ELR (cell line): ENCODE measurements at places on chromosomes 6 and 20.

DNA sequence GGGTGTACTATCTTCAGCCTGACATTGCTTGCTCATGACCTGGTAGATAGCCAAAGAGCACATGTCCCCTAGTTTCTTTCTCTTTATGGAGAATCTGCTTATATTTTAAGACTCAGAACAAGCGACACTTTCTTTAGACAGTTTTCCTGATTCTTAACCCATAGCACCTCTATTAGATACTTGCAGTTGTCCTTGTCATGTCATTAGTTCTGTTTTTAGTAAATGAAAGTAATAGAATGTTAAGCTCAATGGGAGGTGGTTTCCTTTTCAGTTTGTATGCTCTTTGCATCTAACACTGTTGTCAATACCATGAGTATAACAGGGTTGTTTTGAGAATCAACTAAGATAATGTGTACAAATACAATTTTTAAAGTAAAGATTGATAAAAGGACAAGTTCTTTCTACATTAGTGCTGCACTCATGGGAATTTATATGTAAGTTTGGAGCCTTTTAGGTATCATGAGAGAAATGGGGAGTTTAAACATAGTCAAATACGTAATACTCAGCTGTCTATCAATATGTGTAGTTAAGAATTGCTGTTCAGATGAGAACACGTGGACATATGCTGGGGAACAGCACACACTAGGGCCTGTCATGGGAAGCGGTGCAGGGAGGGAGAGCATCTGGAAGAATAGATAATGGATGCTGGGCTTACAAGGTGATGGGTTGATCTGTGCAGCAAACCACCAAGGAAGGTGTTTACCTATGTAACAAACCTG, 124.3 kb downstream of the GRM1 start:
- no peak for DNase-seq

DNA sequence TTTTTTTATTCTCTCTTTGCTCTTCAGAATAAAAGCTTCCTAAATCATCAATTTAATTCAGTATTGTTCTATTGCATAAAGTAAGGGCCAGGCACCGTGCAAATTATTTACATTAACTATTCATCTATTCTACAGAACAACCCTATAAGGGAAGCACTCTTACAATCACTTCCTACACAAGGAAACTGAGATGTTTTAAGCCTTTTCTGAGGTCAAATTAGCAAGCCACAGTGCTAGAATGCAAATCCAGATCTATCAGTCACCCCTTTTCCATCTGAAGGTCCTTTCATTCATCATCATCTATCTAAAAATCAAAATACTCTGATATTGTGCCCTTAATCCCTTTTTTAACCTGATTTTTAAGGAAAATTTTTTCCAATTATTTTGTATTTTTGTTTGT, 31.2 kb downstream of the FRK start:
- no peak for DNase-seq

- no peak for DNase-seq
These were observed 685.4 kb downstream of the TENT5A start for GRCh38 chr6:81067057-81067456.

- DNase-seq, result no peak
These were observed 131.3 kb downstream of the C6orf118 start for GRCh38 chr6:165178056-165178455.

- DNase-seq, result no peak
These were observed 42.9 kb downstream of the ZFAND3 start for GRCh38 chr6:37862430-37862829.

DNA sequence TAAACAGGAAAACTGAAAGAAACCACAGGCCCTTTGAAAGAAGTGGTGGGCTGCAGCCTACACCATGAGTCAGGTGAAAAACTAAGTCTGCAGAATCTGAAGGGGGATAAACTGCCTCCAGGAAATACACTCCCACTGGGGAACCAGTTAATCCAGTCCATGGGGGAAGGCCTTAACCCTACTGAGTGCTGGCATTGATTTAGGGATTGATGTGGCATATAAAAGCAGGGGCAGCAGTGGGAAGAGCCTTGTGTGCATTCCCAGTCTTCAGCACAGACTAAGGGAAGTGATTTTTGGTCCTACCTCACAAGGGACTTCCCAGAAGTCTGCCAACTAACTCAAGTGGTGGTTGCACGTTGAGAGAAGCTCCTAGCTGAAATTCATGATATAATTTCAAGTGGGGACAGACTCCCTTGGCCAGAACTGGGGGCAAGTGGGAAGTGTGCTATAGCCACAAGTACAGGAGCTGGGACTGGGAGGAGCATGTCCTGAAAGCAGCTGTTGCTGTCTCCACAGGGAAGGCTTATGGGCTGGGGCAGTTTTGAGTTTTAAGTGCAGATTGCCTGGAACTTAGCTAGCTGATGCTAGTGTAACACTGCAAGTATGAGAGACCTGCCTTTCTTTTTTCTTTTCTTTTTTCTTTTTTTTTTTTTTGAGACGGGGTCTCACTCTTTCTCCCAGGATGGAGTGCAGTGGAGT, 31.2 kb downstream of the CITED2 start:
- no peak for DNase-seq

GRCh38 chr20:4813076-4813862, 91.6 kb downstream of the PRND start:
- no peak for DNase-seq

GRCh38 chr20:12203981-12204380, 286.3 kb downstream of the BTBD3 start:
- no peak for DNase-seq

DNA sequence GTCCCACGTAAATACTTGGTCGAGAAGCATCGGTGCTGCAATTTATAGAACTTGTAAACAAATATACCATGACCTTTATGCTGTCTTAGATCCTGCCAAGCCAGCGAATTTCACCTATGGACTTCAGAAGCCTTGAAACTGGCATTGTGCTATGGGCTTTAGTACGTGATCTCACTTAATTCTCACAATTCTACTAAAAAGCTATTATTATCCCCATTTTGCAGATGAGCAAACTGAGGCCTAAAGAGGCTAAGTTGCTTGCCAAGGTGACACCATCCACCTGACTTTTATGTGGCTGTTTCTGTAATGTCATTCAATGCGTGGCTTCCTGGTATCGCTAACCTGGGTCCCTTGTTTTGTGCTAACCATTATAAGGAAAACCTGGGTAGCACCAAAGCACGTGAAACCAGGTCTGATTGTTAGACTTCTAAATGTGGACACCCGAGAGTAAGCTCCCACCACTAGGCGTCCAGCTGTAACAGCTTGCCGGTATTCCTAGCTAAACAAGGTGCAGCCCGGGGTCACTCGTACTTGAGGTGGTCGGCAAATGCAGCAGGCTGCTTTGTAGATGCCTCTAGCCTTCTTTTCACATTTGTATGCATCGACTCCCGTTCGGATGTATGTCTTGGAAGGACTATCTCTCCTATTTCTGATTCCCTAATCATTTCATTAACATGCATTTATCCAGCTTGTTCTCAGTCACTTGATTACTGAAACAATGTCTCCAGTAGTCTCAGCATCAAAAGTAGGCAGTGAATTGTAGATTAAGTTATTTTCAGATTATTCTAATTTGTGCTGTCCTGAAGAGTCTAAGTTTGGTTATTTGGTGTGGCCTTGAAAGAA, 1.1 kb downstream of the SYNJ2 start:
- DNase-seq, result peak; percentile 84

GRCh38 chr6:137049095-137049494, 4.3 kb upstream of the IL20RA start:
- DNase-seq, result no peak

DNA sequence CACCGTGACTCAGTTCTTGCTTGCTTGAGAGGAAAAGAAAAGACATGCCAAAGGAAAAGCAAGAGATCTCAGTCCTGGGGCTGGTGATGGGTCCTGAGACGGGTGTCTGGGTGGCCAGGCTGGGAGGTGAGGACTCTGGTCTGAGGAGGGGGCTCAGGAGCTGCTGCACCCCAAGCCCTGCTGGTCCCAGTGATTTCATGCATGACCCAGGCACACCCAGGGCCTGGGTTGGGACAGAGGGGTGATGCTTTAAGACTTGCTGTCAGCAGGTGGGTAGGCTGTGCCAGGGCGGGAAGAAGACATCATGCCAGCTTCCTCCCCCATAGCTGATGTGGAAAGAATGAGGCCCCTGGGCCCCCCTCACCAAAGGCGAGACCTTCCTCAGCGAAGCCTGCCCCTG, 65.1 kb upstream of the PMEPA1 start:
- DNase-seq, result no peak

GRCh38 chr6:93059911-93060310, 359.4 kb downstream of the EPHA7 start:
- no peak for DNase-seq

- DNase-seq, result no peak
These were observed 12.7 kb downstream of the FAM110A start for GRCh38 chr20:845941-846893.

DNA sequence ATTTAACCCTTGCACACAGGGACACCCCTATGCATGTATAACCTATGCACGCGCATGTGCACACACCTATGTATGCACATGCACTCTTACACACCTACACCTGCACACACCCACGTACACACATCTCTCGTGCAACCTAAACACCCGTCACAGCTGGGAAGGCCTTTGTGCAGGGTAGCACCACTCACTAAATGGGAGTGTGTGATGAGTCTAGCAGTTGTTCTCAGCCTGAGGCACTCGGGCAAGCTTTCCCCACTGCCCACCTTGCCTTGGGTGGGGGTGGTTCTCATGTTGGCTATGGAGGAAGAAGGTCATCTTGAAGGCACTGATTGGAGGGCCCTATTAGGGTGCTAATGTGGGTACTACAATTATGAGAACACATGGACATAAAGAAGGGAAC, 85.8 kb downstream of the DLL1 start:
- DNase-seq, result no peak

DNA sequence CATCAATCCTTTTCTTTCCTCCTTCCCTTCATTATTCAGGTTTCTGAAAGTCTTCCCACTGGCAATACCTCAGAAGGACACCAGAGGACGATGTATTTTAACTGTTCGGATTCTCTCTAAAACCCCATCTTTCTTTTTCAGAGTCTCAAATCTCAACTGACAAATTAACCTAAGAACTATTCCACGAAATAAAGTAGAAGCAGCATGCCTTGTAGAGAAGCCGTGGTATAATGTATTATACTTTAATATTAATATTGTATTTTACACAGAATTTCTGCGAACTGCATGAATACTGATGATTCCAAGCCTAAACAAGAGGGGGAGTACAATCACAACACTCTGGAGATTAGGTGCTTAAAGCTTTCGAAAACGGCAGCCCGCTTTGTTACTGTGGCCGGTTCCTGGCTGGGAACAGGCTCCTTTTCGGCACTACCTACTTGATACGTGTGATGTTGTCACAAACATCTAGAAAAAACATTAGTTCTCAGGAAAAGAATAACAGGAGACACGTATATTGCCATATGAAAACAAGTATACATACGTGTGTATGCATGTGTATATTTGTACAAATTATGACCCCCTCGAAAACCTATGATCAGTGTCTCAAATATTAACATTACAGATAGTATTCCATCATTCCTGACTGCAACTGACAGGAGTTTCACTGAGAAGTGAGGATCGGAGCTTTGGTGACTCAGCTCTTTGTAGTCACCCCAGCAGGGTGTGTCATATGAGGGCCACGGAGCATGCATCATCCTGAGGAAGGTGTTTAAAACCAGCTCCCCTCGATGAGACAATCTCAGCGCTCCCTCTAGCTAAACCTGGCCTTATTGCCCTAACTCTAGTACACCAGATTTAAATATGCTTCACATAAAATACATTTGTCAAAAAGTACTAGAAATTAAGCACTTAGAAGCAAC, 319.7 kb upstream of the TCF21 start:
- peak; percentile 97 for DNase-seq
